Skin of body (tissue), 3 donors: ENCODE measurements at places on chromosomes 2 and 18. TPM values are rescaled to one million over a fixed set of nuclear protein-coding genes. Genes with fewer than 3 reads are reported as not detected.

The GBX2 gene
- not detected for total RNA-seq

The RFX8 gene
- total RNA-seq, result 1.2 TPM

The TMEM17 gene
- total RNA-seq, result 3.3 TPM

The LCT gene
- total RNA-seq, result under 0.01 TPM

The NEURL3 gene
- total RNA-seq, result 0.10 TPM

The SAG gene
- total RNA-seq, result not detected

The SLC5A7 gene
- total RNA-seq, result 0.10 TPM

The KLHL30 gene
- total RNA-seq, result 3.3 TPM

The POTEE gene
- not detected for total RNA-seq

The PLEK gene
- total RNA-seq, result 12.8 TPM

The OR6B2 gene
- total RNA-seq, result not detected

The DIPK1C gene
- 2.4 TPM for total RNA-seq

The RGPD8 gene
- total RNA-seq, result 26.2 TPM

The SPDYA gene
- total RNA-seq, result 3.3 TPM

The SERPINE2 gene
- 32.9 TPM for total RNA-seq

The GAD1 gene
- 3.2 TPM for total RNA-seq

The PLA2R1 gene
- total RNA-seq, result 11.3 TPM

The EVX2 gene
- total RNA-seq, result not detected

The GKN1 gene
- total RNA-seq, result not detected

The FIGN gene
- total RNA-seq, result 2.7 TPM

The LYG1 gene
- 0.59 TPM for total RNA-seq

The BMP10 gene
- not detected for total RNA-seq

The REG3G gene
- total RNA-seq, result not detected

The HTR2B gene
- total RNA-seq, result 0.30 TPM

The RGPD3 gene
- 0.30 TPM for total RNA-seq

The SPOPL gene
- total RNA-seq, result 26.1 TPM

The DHRS9 gene
- 1.6 TPM for total RNA-seq

The CD8A gene
- total RNA-seq, result not detected

The CCDC68 gene
- 1.3 TPM for total RNA-seq

The MDH1B gene
- total RNA-seq, result 0.99 TPM
